ENCODE measurements at places on chromosomes 5 and 9.

DNA sequence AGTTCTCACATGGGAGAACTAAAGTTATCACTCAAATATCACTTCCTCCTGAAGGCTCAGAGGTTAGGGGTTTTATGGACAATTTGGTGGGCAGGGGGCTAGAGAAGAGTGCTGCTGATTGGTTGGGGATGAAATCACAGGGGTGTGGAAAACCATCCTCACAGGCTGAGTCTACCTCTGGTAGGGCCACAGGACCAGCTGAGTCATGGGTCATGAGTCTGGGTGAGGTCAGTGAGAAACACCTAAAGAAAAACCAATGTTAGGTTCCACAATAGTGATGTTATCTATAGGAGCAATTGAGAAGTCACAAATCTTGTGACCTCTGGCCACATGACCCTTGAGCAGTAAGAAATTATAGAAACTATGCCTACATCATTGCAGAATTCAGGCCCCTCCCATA is 203.3 kb upstream of the TARS1 start:
- DNase-seq, result no peak

- DNase-seq, result no peak
These were observed 5.9 kb downstream of the APC start for GRCh38 chr5:112743631-112744030.

DNA sequence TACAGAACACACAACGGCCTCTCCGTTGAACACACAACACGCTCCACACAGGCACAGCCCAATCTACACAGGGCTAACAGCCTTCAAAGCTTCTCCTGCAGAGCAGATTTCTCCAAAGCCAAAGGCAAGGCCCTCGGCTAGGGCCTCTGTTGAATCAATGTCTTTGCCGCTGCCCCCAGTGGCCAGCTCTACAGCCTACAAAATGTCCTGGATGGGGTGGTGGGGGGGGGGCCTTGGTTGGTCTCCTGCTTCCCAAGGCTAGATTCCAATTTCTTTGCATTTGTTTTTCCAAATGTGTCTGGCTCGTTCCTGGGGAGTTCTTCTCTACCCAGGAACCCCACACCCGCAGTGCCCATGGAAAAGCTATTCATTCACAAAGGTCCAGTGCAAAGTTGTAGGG is 167.2 kb downstream of the PAX5 start:
- DNase-seq, result no peak

DNA sequence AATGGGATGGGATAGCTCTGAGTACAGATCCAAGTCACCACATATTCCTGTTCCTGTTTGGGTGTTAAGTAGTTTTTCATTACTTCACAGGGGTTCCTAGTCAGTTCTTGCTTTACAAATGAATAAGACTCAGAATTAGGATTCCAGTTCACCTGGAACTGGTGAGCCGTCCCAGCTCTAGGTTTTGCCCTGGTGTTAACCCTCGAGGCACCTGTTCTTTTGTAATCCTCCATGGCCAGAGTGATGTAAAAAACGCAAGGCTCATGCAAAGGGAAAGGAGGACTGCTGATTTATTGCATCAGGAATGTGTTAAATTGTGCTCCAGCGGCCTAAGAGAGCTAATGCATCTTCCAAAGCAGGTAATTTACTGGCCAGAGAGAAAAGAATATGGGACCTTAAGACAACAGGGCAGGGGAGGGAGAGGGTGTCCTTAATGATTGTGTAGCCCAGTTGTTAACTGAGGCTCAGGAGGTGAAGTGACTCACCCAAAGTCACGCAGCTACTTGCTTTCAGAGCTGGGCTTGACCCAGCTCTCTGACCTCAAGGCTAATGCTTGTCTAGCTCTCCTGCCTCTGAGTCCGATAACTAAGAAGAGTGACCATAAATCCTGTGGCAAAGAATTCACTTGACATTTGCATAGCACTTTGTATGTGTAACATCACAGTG is 70.5 kb downstream of the DMRT2 start:
- DNase-seq, result no peak

GRCh38 chr5:154278908-154279307 is 88.4 kb downstream of the GALNT10 start:
- DNase-seq, result no peak

GRCh38 chr5:117624201-117624600 is 1049.6 kb upstream of the SEMA6A start:
- DNase-seq, result no peak

GRCh38 chr5:35608881-35609779 is 8.5 kb upstream of the SPEF2 start:
- no peak for DNase-seq

GRCh38 chr9:101912698-101913097 is 174.3 kb upstream of the GRIN3A start:
- no peak for DNase-seq

- DNase-seq, result no peak
These were observed 7.5 kb downstream of the ADAMTSL2 start for GRCh38 chr9:133542002-133542401.

GRCh38 chr5:72305194-72306142 is 14.6 kb downstream of the MRPS27 start:
- DNase-seq, result no peak

DNA sequence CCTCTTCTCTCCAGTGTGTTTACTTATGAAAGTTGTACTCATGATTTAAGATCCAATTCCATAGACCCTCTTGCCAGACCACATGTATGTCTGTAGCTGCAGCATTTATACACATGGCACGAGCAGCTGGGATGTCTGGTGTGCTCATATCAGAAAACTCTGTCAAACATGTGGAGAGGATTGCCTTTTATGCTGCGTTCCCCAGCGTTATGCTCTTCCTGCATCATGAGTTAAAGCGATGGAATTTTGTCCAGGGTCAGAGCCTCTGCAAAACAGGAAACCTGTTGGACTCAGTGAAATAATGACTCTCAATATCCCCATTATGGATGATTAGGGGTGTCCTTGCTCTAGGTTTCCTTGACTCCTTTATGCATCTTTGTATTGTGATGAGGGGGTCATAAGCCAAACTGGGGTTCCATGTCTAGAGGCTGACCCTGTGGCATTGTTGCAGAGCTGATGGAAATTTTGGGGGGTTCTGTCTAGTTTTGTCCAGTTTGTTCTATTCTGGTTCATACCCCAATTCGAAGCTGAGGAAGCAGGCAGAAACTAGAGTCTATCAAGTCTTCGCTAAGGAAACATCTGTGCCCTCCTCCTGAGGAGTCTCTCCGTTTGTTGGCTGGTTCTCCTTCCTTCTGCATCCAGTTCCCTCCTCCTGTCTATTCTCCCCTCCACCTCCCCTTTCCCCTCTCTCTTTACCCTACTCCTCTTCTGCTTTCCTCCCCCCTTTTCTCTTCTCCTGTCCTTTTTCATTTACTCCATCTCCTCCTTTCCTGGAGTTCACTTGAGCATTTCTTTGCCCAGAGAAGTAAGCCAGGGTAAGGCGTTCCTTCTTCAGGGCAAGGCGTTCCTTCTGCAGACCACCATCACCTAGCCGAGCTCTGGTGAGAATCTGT is 252.8 kb downstream of the MAST4 start:
- no peak for DNase-seq

DNA sequence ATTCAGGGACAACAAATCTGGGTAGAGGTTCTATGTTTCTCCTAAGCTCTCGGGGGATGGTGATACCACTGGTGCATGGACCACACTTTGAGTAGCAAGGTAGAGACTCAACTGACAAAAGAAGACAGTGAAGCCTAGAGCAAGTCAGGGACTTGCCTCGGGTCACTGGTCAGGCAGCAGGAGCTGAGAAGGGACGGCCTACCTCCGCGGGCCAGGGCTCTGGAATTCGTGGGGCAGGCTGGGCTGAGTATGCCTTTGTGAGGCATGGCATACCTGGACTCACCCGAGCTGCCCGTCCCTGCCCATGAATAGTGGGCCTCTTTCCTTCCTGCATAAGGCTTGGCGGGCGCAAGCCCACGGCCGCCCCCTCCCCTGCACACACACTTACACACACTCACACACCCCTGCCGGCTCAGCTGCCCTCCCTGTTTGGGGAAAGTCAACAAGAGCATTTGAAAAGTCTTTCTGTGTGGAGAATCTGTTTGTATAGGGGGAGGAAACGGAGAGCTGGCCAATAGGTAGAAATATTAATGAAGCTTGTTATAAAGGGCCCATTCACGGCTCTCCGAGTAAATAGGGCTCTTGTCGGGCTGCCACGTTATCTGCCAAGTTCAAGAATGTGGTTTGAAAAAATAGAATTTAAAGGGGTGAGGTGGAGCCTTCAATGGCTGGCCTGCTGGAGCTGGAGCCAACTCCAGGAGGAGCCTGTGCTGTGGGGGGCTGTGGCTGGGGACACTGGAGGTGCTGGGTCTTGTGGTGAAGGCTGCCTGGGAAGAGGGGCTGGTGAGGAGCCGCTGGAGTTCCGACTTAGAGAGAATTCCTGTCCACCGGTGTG is 19.1 kb upstream of the KIF12 start:
- DNase-seq, result peak; percentile 64

DNA sequence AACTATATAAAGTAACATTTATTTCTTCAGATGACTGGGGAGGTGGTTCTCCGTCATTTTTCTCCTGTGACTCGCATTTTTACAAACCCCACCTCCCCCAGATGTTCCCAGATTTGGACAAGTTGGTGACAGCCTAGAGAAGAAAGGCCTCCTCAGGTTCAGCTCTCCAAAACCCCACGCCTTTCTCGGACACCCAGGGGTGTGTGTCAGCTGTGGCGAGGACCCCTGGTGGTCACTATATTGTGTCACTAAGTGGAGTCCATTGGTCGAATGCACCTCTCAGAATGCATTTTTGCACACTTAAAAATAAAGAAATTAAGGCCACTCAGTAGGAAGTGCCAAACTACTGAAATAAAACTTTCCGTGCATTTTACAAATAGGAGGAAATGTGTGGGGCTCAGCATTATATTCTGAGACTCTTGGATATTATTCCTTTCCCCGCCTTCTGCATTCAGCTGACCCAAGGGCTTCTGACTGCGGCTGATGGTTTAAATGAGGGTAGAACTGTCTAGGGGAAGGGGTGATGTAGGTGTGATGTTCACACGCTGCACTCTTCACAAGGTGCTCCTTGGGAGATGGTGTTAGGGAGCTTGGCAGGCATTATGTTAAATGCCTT is 47.6 kb downstream of the ACO1 start:
- peak; percentile 71 for DNase-seq

- DNase-seq, result peak; percentile 47
These were observed 1.2 kb downstream of the NMRK1 start for GRCh38 chr9:75086541-75087288.

GRCh38 chr9:93869863-93870262 is 85.3 kb downstream of the BARX1 start:
- no peak for DNase-seq

GRCh38 chr9:136324501-136325300 is 2.6 kb upstream of the GPSM1 start:
- DNase-seq, result peak; percentile 79

DNA sequence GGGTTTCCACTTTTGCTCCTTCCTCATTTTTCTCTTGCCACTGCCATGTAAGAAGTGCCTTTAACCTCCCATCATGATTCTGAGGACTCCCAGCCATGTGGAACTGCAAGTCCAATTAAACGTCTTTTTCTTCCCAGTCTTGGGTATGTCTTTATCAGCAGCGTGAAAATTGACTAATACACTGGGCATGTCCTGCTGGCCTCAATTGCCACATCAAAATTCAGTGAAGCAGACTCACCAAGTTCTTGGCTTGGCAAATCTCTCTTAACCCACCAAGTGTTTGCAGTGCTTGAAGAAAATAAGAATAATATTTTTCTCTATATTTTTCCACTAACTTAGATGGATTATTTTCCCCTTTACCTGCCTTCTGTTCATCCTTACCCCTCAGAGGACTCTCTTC is 212.0 kb downstream of the BRINP1 start:
- no peak for DNase-seq

- no peak for DNase-seq
These were observed 364.9 kb upstream of the IRX2 start for GRCh38 chr5:3116366-3116765.

GRCh38 chr5:37248421-37248969 is 681 bp downstream of the CPLANE1 start:
- DNase-seq, result no peak

GRCh38 chr5:115297031-115297430 is 577 bp upstream of the CCDC112 start:
- peak; percentile 16 for DNase-seq

GRCh38 chr5:75756981-75757380 is 39.7 kb upstream of the POC5 start:
- DNase-seq, result no peak

GRCh38 chr5:76384705-76385104 is 18.4 kb upstream of the IQGAP2 start:
- no peak for DNase-seq

Measured in body of pancreas (tissue), 4 donors.